ENCODE measurements at places on chromosomes 6 and 20.

- DNase-seq = no peak
Observed at GRCh38 chr20:50514750-50515149, 4.6 kb downstream of the PTPN1 start.

GRCh38 chr6:93045156-93045555 lies 374.2 kb downstream of the EPHA7 start:
- no peak for DNase-seq

- DNase-seq = no peak
Observed at GRCh38 chr6:5937936-5938706, 68.6 kb downstream of the NRN1 start.

- DNase-seq = peak; percentile 98
Observed at GRCh38 chr20:45088247-45088646, 12.7 kb downstream of the KCNS1 start.

- no peak for DNase-seq
Observed at GRCh38 chr6:95658886-95659285, 81.6 kb downstream of the MANEA start.

DNA sequence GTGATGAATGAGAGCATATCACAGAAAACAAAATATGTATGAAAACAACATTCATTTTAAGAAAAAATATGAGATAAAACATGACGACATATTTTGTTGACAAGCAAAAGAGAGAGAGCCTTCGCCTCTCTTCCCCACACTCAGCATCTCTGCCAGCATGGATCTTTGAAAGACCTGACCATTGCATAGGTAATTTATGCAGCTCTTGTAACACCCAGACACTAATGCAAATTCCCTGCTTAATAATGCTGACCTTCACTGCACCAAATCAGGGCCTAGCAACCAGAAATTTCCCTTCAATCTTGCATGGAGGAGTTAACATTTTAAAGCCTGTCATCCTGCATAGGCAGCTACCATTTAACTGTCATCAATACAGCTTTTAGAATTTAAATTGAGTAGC lies 50.0 kb upstream of the CNR1 start:
- no peak for DNase-seq

- DNase-seq = no peak
Observed at GRCh38 chr6:96089173-96089572, 73.4 kb downstream of the FUT9 start.

DNA sequence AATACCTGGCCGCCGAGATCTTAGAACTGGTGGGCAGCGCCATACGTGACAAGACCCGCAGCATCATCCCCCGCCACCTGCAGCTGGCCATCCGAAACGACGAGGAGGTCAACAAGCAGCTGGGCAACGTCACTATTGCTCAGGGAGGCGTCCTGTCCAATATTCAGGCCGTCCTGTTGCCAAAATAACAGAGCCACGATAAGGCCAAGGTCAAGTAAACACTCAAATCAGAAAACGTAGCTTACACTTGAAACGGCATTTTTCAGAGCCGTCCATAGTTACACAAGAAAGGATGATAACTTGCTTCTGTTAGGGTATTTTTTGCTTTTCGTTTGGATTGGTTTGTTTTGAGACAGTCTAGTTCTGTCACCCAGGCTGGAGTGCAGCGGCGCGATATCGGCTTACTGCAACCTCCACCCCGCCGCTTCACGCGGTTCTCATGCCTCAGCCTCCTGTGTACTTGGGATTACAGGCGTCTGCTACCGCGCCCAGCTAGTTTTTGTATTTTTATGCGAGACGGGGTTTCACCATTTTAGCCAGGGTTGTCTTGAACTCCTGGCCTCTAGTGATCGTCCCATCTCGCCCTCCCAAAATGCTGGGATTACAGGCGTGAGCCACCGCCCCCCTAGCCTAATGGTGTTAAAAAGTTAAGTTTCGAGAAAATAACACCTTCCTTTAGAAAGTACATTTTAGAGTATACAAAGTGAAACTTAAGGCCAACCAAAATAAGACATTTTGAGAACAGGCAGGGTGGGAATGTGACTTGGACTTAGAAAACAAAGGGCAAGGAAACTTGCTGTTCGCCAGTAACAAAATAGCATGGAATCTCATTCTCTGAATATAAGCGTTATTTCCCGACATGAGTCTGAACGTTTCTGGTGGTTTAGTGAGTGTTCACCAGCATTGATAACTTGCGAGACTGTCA lies 42.8 kb upstream of the HFE start:
- DNase-seq = peak; percentile 72

GRCh38 chr20:34023937-34024722 lies 30.4 kb downstream of the RALY start:
- DNase-seq = no peak

GRCh38 chr6:98925831-98926230 lies 21.9 kb downstream of the FBXL4 start:
- DNase-seq = no peak

- no peak for DNase-seq
Observed at GRCh38 chr6:135018941-135019340, 35.7 kb downstream of the HBS1L start.

DNA sequence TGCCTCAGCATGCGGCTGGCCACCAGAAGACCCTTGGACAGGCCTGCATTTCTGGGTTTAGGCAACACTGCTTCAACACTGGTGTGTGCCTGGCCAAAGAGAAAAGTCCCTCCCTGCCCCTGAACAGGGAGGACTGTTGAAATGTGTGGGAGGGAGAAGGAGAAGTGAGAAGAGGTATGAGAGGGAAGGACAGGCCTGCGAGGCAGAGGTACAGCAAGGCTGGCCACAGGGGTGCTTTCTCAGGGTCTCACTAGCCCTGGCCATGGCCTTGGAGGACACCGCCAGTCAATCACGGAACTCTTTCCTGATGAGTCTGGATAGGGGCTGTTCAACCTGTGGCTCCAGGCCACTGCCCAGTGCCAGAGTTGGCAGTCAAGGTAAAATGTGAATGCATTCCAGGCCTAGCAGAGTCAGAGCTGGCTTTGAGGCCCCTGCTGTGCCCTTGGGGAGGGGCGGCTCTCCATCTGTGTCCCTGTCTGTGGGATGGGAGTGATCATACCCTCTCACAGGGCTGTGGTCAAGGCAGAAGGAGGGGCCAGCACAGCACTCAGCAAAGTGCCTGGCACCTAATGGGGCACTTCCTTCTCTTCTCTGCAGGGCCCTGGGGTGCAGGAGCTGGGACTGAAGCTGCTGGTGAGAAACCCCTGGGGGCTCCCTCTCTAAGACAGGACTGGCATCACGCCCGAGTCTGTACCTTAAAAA lies 43.2 kb upstream of the CDH22 start:
- DNase-seq = no peak

GRCh38 chr6:118246406-118246805 lies 301.7 kb upstream of the PLN start:
- DNase-seq = no peak

DNA sequence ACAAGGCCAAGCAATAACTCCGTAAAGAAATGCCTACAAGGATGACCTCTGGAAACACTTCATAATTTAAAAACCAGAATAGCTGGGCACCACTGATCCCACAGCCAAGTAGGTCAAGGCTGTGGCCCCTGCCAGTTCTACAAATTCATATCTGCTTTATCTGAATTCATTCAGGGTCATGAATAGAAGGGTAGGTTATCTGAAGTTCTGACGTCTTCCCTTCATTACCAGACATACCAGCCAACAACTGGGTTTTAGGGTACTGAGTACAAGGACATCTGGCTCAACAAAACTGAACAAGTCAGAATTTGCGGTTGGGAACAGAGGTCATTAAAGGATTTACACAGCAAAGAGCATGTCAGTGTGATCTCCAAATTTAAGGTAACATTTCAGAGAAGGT lies 26.0 kb downstream of the MAP3K5 start:
- no peak for DNase-seq

GRCh38 chr6:21596949-21597682 lies 3.6 kb downstream of the SOX4 start:
- peak; percentile 64 for DNase-seq

Measured in ELR (cell line).